Naive thymus-derived CD4-positive, alpha-beta T cell (primary cell): ENCODE measurements at places on chromosomes 16 and 17.

GRCh38 chr17:73566905-73567782, 77.1 kb downstream of the SDK2 start:
- peak; percentile 50 for DNase-seq

DNA sequence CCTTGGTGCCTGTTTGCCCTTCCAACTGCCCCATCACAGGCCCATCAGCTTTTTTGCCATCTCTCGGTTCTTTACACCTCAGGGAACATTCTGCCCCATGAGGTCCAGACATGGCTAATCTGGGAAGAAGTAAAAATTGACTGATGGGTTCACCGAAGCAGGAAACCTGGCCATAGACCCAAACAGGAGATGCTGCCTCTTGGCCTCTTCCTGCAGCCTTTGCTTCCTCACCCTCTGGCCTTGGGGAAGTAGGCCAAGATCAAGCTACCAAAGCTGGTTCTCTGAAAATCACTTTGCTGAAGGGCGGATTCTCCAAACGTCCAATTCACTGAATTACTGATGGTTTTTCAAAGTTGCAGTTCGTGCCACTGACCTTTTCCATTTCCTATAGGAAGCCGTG, 56.1 kb downstream of the ARSG start:
- no peak for DNase-seq

GRCh38 chr16:2040787-2041522, 6.7 kb downstream of the NTHL1 start:
- DNase-seq, result no peak

DNA sequence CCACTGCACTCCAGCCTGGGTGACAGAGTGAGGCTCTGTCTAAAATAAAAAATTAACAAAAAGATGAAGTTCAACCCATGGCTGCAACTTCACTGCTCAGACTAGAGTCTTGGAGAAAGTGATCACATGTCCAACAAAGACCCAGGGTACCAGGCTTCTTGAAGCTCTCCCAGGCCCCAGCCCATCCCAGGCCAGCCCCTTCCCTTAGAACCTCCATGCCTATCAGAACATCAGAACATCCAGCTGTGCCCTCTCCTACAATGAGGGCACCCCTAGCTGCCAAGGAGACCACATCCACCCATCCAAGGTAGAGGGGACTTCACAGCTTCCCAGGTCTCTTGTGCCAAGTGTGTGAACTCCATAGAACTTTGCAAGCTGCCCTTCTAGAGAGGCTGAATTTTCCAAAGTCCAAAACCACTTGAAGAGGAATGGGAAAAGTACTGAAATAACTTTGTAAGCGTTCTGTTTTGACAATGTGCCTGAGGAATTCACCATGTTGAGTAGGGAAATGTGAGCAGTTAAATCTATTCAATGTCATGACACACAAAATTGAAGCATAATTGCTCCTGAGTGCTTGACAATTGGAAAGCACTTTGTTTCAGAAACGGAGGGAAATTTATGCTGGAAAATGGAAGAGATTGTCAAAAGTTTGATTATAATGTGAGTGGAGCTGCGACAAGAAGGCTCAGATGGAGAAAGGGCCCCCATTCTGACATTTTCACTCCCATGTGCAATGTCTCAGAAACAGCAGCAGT, 230.4 kb downstream of the ZNF423 start:
- no peak for DNase-seq

GRCh38 chr17:34709158-34709754, 129.9 kb downstream of the TMEM132E start:
- no peak for DNase-seq

DNA sequence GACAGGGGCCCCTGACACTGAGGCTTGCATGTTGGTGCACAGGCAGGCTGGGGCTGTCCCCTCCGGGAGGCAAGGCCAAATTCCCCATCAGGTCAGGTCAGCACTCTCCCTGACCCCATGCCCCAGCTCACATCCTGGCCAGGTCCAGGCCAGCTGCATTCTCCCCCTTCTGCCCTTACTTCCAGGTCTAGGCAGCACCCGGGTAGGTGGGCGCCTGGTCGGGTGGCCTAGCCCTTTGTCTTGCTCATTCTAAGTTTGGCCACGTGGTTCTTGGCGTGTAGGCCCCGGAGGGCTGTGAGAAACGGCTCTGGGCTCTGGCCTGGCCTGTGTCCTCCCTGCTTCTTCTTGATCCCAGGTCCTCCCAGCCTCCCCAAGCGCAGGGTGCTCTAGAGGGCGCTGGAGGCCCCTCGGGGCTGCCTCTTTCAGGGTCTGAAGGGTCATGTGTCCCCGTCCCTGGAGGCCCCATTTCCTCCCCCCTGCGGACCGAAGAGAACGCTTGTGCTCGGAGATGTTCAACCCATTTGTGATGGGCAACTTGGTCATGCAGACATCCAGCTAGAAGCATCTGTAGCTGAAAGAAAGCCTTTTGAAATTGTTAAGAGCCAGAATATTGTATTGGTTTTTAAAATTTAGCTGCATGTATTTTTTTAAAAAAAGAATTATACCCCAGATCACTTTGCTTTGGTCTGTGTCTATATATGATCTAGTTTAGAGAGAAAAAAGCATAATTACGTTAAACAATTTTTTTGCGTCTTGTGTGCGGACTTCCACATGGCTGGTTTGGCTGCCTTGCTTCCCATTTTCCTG, 6.7 kb downstream of the BAHCC1 start:
- DNase-seq, result no peak

GRCh38 chr17:64115822-64116534, 14.0 kb downstream of the ERN1 start:
- no peak for DNase-seq

- DNase-seq, result peak; percentile 93
Observed at GRCh38 chr16:31869511-31870201, 4.0 kb upstream of the ZNF267 start.

GRCh38 chr17:34249478-34249877, 5.6 kb upstream of the CCL2 start:
- no peak for DNase-seq

GRCh38 chr16:83113811-83114210, 487.0 kb downstream of the CDH13 start:
- no peak for DNase-seq

DNA sequence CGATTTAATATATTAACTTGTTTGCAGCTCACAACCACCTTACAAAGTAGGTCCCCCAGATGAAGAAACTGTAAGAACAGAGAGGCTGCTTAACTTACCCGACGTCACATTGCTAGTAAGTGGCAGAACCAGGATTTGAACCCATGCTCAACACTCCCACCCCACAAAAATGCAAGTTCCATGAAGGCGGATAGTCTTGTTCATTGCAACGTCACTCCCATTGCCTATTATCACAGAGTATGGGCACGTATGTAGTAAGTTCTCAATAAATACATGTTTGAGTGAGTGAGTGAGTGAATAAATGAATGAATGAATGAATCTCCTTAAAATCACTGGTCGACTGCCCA, 1.1 kb downstream of the USP31 start:
- DNase-seq, result no peak

DNA sequence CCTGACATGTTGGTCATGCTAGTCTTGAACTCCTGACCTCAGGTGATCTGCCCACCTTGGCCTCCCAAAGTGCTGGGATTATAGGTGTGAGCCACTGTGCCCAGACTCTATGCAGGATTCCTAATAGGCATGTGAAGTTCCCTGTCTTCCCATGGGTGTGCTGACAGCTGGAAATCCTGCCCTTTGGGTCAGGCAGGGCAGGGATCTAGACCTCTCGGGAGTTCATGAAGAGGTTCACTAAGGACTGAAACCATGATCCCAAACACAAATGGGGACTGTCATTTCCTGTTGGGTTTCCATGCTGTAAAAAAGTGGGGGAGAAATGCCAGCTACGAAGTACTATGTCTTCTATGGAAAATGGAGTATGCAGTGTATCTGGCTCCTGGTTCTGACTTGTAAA, 52.1 kb downstream of the HIC1 start:
- DNase-seq, result no peak

DNA sequence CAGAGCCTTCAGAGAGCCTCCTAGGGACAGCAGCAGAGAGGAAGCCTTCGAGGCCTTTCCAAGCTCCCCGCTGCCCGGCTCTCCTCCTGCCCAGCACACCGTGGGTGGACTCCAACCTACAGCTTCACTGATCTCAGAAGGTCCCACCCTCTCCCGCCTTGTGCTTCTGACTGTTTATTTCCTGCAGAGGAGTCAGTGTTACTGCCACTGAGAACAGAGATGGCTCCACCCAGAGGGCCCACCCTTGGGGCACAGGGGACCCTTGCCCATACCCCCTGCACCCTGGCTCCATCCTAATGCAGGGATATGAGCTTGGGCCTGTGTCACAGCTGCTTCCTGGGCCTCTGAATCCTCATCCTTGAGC, 52.8 kb upstream of the TOB1 start:
- peak; percentile 35 for DNase-seq

GRCh38 chr16:60608971-60609370, 1427.3 kb downstream of the CDH8 start:
- no peak for DNase-seq

DNA sequence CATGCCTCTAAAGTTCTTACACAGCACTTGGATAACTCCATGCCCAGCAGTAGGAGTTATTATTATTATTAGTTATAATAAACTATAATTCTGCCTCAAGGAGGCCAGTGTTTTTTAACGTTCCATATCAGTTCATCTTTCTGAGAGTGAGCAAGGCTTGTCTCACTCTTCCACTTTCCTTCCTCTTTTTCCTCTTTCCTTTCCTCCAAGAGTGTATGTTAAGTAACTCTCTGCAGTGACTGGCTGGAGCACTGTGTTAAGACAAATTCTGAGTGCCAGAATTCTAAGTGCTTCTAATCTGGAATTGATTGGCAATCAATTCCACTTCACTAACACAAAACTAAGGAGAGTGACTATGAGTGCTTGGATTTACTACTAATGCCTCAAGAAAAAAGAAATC, 16.4 kb downstream of the CLEC19A start:
- DNase-seq, result no peak

DNA sequence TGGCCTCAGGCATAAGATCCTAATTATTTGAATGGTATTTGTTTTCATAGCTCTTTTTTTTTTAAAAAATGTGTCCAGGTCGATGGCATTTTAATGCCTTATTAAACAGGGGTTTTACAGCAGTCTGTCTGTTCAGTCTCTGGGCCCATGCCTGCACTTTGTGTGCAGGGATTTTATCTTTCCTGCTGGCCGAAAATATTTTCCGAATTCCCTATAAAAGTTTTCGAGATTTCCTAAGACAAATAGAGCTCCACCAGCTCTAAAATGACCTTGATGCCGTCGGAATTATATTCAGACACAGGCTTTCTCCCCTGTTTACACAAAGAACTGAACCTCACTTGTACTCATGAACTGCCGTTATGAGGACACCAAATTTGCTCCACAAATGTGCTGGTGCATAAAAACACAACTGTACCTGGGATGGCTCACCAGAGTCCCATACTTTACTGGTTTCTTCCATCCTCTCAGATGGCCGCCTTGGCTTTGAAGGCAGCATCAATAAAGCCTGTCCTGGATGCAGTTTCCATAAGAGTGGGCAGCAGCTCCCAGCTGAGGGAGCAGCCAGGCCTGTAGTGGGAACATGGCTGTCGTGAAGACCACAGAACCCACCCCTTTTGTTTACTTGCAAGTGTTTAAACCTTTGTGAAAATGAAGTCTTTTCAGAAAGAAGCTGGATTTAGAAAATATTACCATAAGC, 44.9 kb downstream of the TBX4 start:
- DNase-seq, result no peak

DNA sequence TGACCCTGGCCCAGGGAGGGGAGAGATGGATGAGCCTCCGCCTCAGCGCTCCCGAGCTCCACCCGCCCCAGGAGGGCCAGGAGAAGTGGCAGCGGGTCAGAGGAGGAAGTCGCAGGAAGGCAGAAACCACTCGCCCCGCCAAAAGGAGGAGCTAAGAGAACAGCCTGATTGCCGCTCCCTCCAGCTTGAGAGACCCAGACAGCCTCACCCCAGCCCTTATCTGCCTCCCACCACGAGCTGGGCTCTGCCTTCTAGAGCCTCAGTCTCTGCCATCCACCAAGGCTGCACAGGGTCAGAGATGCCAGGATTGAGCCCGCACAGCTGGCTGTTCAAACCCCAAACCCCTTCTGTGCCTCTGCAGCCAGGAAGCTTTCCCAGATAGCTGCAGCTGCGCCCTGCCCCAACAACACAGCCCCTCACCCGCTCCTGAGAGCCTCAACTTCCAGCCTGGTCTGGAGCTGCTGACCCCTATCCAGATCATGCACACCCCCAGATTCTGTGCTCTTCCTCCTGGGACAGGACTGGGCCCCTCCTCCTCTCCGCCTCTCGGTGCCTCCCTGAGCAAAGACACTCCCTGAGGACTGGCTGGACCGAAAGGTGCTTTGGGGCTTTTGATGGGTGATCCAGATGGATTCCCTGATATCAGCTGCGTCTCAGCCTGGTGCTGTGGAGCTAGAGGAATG, 1.0 kb upstream of the ATP2A3 start:
- peak; percentile 68 for DNase-seq

DNA sequence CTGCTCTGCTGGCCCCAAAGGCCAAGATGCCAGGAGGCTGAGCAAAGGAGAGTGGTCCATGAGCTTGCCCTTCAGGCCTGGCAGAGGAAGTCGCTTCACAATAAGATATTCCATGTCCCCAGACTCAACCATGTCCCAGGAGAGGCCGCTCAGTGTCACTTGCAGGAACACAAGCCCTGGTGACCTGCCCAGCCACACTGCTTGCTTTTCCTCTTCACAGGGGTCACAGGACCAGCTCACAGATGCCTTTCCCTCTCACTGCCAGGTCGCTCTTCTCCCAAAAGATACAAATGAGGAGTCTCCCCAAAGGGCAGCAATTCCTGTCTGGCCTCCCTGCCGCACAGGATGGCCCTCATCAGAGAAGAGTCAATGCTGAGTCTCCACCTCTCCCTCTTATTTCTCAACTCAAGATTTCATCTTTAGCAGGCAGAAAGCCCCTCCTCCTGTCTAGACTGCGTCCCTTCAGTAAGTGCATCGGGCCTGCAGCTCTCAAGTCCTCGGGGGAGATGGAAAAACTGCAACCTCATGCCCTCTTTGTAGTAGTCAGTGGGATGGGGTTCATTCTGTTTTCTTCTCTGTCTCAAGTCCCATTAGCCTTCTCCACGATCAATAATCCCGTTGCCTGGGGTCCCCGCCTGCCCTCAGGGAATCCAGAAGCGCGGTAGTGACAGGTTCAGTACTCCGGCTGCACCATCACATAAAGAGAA, 5.0 kb downstream of the JUP start:
- DNase-seq, result no peak
